ENCODE measurements at places on chromosomes 6 and 20. TPM values are rescaled to one million over a fixed set of nuclear protein-coding genes. Genes with fewer than 3 reads are reported as not detected.

The EDN1 gene
- 0.56 TPM for total RNA-seq

- peak overlapping the region; percentile 86 for H3K4me3 ChIP-seq
- peak overlapping the region; percentile 71 for H3K27ac ChIP-seq
- peaks cover 57% of the 10 kb centered on the region for H3K4me1 ChIP-seq
- peaks cover 4% of the 10 kb centered on the region for H3K36me3 ChIP-seq
- H3K27me3 ChIP-seq: no peaks in the 10 kb centered on the region
Observed at GRCh38 chr6:119348096-119348747, 1.3 kb downstream of the MAN1A1 start.

DNA sequence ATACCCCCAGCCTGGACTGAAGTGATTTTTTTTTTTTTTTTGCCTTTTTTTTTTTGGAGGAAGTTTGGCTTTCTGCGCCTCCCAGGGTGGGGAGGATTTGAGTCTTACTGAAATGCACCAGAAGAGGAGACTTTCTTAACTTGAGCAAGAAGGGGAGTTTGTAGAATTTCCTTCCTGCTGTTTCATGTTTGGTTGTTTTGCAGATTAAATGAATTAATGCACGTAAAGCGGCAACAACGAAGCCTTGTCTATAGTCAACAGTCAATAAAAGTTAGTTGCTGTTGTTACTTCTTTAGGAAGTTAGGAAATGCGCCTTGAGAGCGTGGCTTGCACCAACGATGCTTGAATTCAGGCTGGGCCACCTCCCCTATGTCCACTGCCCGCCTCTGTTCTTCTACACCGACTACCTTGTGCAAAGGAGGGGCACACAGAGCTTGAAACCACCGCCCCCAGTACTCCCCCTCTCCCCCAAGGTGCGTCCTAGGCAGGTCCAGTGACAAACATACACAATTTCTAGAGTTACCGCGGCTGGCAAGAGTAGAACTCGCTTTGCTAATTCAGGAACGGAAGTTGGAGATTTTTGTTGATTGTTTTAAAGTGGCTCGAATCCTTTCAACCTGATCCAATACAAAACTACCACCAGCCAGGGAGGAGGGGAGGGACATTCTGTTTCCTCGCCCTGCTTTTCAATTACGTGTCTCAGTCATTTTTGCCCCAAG lies 830 bp upstream of the CYP24A1 start:
- peaks cover 10% of the 10 kb centered on the region for H3K4me1 ChIP-seq
- no peak overlapping the region for H3K27ac ChIP-seq
- DNase-seq: no peak
- H3K36me3 ChIP-seq: no peaks in the 10 kb centered on the region
- H3K27me3 ChIP-seq: peaks cover 51% of the 10 kb centered on the region
- no peak overlapping the region for H3K4me3 ChIP-seq

GRCh38 chr6:2434912-2435311 lies 189.5 kb upstream of the GMDS start:
- DNase-seq: no peak
- no peaks in the 10 kb centered on the region for H3K36me3 ChIP-seq
- no peaks in the 10 kb centered on the region for H3K4me1 ChIP-seq
- H3K27me3 ChIP-seq: no peaks in the 10 kb centered on the region
- no peak overlapping the region for H3K4me3 ChIP-seq
- H3K27ac ChIP-seq: no peak overlapping the region

GRCh38 chr20:63092660-63093215 lies 86.0 kb upstream of the BHLHE23 start:
- H3K4me3 ChIP-seq: no peak overlapping the region
- H3K27me3 ChIP-seq: peaks cover 5% of the 10 kb centered on the region
- no peak overlapping the region for H3K27ac ChIP-seq
- no peak for DNase-seq
- H3K4me1 ChIP-seq: no peaks in the 10 kb centered on the region

All from activated B cell treated with CpG ODN at 0.5 μM for 24 hours (primary cell).